ENCODE measurements at places on chromosomes 5 and 9.

DNA sequence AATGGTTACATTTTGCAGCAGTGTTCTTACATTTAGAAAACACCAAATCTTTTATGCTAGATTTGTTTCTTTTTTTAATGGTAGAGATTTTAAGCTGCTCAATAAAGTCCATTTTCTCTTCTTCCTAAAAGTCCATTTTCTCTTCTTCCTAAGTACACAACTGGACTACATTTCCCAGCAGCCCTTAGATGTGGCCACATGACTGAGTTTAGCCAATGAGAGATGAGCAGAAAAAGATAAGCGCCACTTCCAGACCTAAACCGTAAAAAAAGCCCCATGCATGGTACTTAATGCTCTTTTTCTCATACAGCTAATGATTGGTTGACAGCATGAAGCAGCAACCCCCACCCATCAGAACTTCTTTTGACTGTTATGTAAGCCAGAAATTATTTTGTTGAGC, 206.7 kb downstream of the FAM114A2 start:
- no peak for DNase-seq

DNA sequence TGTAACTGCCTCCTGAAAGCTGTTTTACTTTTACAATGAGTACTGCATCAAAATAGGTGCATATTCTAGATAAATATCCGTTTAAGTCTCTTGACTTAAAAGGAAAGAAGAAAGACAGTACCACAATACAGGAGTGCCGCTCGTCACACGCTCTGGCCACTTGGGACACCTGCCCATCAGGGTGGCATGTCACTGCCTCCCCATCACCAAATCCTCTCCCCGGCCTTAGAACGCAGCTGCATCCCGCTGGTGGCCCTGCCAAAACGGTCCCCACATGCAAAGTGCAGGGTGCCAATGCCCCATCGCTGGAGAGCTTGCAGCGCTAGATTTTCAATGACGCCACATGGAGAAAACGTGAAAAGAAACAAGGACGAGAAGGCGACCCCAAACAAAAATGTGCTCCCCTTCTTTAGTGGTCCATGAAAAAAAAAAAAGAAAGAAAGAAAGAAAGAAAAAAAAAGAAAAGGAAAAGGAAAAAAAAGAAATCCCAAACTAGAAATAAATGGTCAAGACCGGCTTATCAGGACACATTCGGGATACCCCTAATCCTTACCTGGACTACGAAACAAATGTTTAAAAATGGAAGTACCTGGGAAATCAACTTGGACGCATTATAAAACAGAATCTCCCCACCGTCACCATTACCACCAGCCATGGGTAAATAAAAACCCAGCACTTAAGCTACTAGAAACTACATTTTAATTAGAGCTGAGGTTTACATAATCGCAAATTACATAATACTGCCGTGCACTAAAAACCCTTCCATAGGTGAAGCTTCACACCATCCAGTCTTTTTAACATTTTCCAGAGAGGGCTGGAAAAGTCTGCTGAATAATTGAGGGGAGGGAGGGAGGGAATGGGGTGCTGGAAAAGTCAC, 1.0 kb downstream of the ANKH start:
- DNase-seq = no peak

DNA sequence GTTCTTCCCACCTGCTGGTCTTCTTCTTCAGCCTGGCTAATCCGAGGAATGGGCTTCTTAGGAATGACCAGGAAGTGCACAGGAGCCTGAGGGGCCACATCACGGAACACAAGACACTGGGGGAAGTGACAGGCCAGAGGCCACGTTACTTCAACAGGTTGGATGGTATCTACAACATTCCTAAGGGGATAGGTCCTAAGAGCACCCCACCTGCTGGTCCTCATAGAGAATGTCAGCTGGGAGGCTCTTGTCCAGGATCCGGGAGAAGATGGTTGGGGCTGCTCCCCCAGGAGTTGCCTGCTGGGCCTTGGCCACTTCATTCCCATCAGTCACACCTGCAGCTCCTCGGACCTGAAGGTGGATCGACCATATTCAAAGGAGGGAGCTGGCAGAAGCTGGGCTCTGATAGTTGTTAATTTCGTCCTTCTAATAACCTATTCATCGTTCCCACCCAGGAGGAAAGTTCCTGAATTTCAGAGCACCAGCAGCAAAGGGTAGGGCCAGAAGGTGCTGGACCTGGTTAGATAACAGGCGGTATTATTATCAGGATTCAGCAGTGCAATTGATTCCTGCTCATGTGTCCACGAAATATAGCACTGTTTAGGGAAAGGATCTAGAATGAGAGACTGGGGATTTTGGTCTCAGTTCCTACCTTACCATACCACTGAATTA, 1.3 kb downstream of the HINT2 start:
- DNase-seq = no peak

- DNase-seq = no peak
Measured at GRCh38 chr5:175826980-175827379, 44.4 kb upstream of the CPLX2 start.

DNA sequence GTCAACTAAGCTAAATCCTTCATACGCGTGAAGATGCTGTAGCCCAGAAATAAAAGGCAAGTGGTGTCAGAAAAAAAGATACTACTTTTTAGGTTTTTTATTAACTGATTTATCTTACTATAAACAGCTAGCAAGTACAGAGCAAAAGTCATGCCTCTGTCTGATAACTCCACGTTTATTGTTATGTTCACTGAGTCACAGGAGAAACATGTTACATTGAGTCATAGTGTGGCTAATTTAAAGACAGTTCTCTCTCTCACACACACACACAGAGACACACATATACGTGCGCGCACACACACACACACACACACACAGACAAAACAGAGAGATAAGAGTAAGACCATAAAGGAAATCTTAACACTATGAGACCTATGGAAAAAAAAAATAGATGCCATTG, 770.0 kb upstream of the CDH10 start:
- DNase-seq = no peak

- no peak for DNase-seq
Measured at GRCh38 chr5:1708592-1709141, 91.0 kb downstream of the MRPL36 start.
